ENCODE measurements at places on chromosomes 6 and 20.

- DNase-seq, result peak; percentile 51
Observed at GRCh38 chr20:43681991-43682410, 15.1 kb downstream of the MYBL2 start.

GRCh38 chr6:21219241-21219640 is 374.3 kb upstream of the SOX4 start:
- no peak for DNase-seq

- no peak for DNase-seq
Observed at GRCh38 chr20:23227274-23227673, 123.3 kb upstream of the NXT1 start.

GRCh38 chr20:21609221-21609620 is 95.4 kb upstream of the NKX2-2 start:
- DNase-seq, result no peak

DNA sequence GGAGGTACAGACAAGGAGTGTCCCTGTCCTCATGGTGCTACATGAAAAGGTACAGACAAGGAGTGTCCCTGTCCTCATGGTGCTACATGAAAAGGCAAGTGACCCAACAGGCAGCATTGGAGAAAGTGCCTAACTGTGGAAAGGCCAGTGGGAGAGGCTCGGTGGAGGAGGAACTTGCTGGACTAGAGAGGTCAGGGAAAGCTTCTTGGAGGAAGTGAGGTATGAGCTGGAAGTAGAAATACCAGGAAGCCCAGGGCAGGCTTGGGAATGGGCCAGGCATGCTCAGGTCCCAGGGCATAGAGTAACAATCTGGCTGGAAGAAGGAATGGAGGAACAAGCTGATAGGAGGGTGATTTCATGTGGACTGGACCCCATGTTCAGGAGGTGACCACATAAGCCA is 59.8 kb upstream of the FNDC1 start:
- DNase-seq, result no peak

GRCh38 chr6:92979281-92979680 is 440.1 kb downstream of the EPHA7 start:
- DNase-seq, result no peak

- no peak for DNase-seq
Observed at GRCh38 chr6:21912151-21912832, 318.7 kb downstream of the SOX4 start.

- no peak for DNase-seq
Observed at GRCh38 chr20:37365760-37366638, 20.1 kb downstream of the SRC start.

DNA sequence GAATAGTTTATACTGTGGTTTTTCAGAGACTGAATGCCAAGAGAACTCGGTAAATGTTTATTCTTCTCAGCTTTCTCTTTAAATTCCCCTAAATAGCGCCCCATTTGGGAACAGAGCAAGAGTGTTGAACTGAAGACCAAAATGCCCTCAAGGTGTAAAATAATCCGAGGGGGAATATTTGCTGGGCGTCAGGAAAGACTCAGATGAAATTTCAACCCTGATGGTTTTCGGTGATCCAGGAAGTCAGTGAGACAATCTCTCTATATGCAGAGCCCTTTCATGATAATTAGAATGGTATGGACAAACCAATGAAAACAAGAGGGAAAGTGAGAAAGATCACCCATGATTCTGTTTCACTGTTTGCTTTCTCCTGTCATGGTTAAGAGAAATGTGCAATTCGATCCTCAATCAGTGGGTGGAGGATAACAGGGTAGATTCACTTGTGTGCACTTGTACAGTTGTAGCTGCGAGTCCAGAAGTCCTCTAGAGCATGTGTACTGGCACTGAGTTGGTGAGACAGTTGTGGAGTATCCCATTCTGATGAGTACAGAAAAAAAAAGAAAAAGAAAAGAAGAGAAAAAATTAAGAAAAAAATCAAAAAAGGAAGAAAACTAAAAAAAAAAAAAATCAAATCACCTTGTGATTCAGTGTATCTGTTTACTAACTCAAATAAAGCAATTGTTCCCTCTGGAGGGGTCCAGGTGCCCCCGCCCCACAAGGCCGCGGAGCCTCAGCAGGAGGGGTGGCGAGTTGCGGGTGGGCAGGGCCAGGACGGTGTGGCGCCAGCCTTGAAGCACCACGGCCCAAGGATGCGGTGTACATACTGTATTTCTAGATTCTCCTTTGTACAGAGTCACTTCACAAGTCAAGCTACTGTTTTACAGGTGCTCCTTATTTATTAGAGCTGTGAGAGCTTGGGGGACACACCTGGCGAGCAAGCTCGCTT is 164.9 kb downstream of the SCML4 start:
- no peak for DNase-seq

DNA sequence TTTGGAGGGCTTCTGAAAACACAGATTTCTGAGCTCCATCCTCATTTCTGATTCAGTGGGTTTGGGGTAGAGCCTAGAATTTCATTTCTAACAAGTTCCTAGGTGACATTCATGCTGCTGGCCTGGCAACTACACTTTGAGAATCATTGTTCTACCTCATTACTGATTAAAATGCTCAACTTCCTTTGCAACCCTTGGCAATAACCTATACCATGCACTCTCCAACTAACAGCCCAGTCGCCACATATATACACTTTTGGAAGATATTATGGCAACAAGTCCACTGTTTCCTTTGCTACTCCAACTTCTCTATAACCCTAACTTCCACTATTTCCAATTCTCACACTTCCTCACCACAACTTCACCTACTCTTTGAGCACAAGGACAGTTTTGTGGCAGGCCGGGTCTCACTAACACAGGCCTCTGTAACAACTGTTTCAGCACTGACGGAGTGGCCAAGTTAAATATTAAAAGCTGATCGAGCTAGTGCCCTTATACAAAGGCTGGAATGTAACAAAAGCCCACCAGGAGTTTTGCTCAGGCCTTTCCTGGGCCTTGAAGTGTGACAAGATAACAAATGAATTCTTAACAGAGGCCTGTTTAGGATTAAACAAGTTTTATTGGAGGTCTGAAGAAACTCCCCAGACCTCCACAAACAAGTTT is 32.1 kb upstream of the RAB23 start:
- DNase-seq, result peak; percentile 56

- no peak for DNase-seq
Observed at GRCh38 chr6:169974663-169975062, 223.2 kb downstream of the ERMARD start.

GRCh38 chr6:24522228-24523176 is 27.7 kb downstream of the ALDH5A1 start:
- peak; percentile 59 for DNase-seq

DNA sequence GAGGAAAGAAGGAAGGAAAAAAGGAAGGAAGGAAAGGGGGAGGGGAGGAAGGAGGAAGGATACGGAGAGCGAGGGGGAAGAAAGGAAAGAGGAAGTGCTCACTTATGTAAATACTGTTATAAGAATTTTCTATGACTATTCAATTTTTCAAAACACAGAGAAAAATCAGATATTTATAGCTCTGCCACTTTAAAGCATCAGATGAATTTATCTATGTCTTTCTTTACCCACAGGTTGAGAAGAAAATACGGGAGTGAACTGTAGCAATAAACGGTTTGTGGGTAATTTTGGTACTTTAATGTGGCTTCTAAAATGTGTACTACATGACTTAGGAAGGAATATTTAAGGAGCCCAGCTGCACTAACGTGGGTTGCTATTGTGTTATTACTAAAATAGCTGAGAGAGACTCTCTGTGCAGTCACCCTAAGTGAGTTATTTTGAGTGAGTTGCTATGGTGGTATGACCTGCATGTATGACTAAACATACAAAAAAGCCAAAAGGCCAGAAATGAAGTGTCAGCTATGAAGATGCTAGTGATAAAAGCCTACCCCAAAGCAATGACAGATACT is 225.5 kb downstream of the SOD2 start:
- DNase-seq, result no peak

GRCh38 chr6:40348591-40348990 is 238.6 kb downstream of the LRFN2 start:
- DNase-seq, result peak; percentile 20

DNA sequence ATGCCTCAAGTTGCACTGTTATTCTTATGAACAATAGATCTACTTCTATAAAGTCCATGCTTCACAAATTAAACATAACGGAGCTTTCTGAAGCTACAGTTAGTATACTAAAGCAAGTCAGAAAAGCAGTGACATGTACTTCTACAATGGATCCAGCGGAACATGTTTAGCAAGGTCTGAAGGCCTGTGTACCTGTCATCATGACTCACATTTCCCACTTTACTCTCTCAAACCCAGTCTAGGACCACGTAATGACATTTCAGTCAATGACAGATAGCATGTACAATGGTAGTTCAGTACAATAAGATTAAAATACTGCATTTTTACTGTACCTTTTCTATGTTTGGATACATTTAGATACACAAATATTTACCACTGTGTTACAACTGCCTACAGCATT is 132.1 kb downstream of the MMS22L start:
- no peak for DNase-seq

GRCh38 chr6:22248513-22249308 is 48.1 kb downstream of the PRL start:
- DNase-seq, result no peak

DNA sequence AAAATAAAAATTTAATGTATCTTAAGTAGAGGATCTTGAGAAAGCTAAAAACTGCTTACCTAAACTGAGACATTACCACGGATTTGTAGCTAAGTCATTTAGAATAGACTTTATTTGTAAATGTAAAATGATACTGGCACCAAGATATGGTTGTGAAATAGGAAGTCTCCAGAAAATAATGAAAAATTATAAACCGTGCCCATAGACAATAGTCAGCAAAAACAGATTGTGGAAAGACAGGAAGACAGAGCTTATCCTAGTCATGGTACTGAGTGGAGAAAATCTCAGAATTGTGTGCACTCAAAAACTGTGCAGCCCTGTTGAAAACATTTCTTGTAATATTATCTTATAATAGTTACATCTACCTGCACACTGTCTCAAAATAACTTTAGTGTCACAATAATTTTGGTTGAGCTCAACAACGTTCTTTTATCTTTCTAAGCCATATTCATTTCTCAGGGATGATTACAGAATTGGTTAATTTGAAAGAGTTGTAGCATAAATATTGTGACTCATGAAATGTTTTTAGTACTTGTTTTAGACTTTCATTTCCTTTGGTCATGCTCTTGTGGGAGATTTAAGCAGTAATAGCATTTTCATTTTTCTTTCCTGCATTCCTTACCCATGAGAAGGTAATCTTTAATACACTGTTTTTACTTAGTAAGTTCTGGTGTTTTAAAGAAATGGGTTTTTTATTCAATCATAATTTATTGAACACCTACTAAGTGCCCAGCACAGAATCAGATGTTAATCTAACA is 174.5 kb downstream of the SOX4 start:
- no peak for DNase-seq

DNA sequence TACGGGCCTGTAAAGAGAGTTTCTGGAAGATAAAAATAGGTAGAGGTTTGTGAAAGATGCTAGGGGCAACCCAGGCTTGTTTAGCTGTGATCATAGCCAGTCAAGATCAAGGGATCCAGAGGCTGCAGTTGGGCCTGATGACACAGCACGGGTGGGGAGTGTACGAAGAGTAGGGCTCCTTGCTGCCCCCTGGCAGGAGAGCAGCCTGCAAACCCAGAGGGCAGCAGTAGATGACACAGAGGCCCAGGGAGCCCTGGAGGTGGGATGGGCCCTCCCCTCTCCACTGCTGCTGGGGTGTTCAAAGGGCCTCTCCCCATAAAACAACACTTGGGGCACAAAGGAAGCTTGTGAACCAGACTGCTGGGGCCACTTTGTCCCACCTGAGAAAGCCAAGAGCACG is 47.2 kb downstream of the VEGFA start:
- no peak for DNase-seq

GRCh38 chr6:117237561-117237960 is 27.8 kb upstream of the VGLL2 start:
- DNase-seq, result no peak

- no peak for DNase-seq
Observed at GRCh38 chr6:157230910-157231309, 92.4 kb downstream of the TMEM242 start.

DNA sequence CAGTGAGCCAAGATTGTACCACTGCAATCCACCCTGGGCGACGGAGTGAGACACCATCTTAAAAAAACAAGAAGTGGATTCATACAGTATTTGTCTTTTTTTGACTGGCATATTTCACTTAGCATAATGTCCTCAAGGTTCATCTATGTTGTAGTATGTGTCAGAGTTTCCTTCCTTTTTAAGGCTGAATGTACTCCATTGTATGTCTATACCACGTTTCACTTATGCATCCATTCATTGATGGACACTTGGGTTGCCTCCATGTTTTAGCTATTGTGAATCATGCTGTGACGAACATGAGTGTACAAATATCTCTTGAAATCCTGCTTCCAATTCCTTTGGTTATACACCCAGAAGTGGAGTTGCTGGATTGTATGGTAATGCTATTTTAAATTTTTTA is 28.9 kb upstream of the FAM83D start:
- no peak for DNase-seq

DNA sequence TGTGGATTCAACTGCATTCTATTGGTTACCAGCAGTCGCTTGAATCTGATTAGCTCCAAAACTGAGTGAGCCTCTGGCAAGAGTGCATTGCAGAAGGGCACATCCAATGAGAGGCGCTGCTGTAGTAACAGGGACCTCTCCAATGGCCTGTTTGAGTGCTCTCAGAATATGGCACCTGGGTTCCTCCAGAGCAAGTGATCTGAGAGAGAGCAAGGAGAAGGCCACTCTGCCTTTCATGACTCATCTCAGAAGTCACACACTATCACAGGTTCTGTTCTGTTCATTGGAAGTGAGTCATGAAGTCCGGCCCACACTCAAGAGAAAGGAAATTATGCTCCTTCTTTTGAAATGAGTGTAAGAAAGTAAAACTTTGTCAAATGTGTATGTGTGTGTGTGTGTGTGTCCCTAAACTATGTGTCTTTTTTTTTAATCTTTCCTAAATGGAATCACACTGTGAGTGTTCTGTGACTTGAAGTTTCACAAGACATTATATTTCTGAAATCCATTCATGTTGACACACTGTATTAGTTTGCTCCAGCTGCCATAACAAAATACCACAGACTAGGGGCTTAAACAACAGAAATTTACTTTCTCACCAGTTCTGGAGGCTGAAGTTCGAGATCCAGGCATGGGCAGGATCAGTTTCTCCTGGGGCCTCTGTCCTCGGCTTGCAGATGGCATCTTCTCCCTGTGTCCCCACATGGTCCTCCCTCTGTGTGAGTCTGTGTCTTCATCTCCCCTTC is 138.3 kb upstream of the CDYL start:
- no peak for DNase-seq

- no peak for DNase-seq
Observed at GRCh38 chr20:35111141-35111888, 18.7 kb upstream of the TRPC4AP start.

DNA sequence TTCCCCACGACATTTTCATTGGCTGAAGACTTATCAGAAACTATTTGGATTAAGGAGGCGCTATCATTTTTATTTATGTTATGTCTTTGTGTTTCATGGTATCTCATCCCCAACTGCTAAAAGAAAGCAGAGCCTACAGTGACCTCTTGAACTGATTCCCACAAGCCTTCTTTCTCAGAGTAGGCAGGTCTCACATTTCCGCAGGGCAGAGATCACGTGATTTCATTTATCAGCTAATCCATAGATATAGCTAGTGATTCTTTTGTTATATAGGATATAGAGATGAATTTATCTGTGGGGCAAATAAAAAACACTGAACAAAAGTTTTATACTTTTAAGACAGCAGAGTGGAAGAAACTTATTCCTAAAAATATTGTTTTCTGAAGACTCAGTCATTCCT is 25.0 kb upstream of the POPDC3 start:
- DNase-seq, result peak; percentile 3

- DNase-seq, result no peak
Observed at GRCh38 chr6:3499603-3500002, 42.8 kb upstream of the SLC22A23 start.
